ENCODE measurements at places on chromosomes 2 and 18. TPM values are rescaled to one million over a fixed set of nuclear protein-coding genes. Genes with fewer than 3 reads are reported as not detected.

GRCh38 chr2:98142106-98142791 is 55.3 kb downstream of the VWA3B start:
- no peak overlapping the region for H3K27ac ChIP-seq
- H3K4me3 ChIP-seq = no peak overlapping the region
- peaks cover 6% of the 10 kb centered on the region for H3K27me3 ChIP-seq
- H3K4me1 ChIP-seq = peaks cover under 1% of the 10 kb centered on the region
- no peak for DNase-seq

GRCh38 chr2:190501702-190502407 is 32.7 kb downstream of the NEMP2 start:
- no peak overlapping the region for H3K4me3 ChIP-seq
- H3K27me3 ChIP-seq = no peaks in the 10 kb centered on the region
- no peak for DNase-seq
- peaks cover 20% of the 10 kb centered on the region for H3K4me1 ChIP-seq
- peaks cover 27% of the 10 kb centered on the region for H3K36me3 ChIP-seq

DNA sequence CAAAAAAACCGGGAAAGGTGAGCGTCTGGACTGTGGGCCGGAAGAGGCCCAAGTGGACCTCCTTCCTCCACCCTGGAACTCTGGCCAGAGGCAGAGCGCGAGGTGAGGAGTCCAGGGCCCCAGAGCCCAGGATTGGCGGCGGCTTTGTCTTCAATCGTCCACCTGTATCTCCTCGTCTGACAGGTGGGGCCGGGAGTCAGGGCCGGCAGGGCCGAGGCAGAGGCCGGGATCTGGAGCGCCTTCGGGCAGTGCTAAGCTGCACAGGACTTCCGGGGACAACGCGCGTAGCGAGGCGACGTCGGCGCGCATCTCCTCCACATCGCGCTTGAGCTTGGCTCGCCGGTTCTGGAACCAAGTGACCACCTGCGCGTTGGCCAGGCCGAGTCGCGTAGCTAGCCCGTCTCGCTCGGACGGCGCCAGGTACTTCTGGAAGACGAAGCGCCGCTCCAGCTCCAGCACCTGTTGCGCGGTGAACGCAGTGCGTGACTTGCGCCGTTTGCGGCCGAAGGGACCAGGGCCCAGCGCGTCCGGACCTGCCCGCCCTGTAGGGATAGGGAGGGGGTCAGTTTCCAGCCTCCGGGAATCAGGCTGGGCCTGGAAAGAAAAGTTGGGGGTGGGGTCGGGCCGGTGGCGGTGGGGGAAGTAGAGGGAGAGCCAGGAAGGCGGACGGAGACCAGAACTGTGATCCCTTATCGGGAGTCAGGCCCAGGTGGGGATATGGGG is 1.5 kb downstream of the LBX2 start:
- peak overlapping the region; percentile 73 for H3K4me3 ChIP-seq
- H3K4me1 ChIP-seq = peaks cover 28% of the 10 kb centered on the region
- DNase-seq = no peak
- H3K27ac ChIP-seq = no peak overlapping the region
- H3K27me3 ChIP-seq = peaks cover 56% of the 10 kb centered on the region

DNA sequence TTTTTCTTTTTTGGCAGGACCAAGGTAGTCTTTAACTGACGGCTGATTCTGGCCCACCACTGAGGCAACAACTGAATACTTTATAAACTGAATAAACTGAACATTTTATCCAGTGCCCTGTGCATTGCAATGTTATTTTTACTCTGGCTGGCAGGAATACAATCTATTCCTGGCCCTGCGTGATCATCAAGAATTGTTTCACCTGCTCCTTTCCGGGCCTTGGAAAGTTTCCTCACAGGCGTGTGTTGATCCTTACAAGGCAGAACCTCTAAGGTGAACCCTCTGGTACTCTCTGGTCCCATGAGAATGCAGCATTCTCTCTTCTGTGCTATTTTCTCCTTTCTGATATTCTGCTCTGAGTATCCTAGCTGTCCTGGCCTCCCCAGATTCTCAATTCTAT is 113.7 kb upstream of the KLHL29 start:
- peaks cover 12% of the 10 kb centered on the region for H3K27me3 ChIP-seq
- H3K4me3 ChIP-seq = no peak overlapping the region
- H3K36me3 ChIP-seq = no peaks in the 10 kb centered on the region
- H3K27ac ChIP-seq = no peak overlapping the region
- no peaks in the 10 kb centered on the region for H3K4me1 ChIP-seq

DNA sequence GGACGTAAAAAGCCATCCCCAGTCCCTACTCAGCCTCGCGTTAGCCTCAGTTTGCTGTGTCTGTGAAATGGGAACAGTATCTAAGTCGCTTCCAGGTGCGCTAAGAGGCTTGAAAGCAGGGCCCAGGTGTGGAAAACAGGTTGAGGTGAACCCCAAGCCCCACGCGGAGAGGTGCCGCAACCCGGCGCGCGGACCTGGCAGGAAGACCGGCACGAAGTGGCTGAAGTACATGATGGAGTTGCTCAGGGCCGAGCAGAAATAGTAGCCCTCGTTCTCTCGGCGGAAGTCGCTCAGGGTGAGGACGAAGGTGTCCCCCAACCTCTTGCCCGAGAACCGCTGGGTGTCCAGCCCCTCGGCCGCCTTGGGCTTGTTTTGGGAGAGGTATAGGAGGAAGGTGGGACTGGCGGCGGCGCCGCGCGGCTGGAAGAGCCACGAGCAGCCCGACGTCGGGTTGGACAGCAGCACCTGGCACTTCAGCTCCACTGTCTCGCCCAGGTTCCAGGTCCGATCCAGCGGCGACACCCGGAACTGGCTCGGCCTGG is 508 bp downstream of the CD8A start:
- peak overlapping the region; percentile 100 for H3K27ac ChIP-seq
- peak overlapping the region; percentile 91 for H3K4me3 ChIP-seq

- no peaks in the 10 kb centered on the region for H3K27me3 ChIP-seq
- H3K36me3 ChIP-seq = no peaks in the 10 kb centered on the region
- no peaks in the 10 kb centered on the region for H3K4me1 ChIP-seq
- DNase-seq = no peak
These were observed 281.8 kb upstream of the TCF4 start for GRCh38 chr18:55869556-55870501.

DNA sequence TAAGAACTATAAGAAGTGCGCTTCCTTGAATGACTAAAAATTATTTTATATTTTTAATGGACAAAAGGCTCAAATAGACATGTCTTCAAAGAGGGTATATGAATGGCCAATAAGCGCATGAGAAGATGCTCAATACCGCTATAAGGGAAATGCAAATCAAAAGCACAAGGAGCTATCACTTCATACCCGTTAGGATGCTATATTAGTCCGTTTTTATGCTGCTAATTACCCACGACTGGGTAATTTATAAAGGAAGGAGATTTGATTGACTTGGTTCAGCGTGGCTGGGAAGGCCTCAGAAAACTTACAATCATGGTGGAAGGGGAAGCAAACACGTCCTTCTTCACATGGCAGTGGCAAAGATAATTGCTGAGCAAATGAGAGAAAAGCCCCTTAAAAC is 20.5 kb upstream of the PPP4R1 start:
- no peaks in the 10 kb centered on the region for H3K36me3 ChIP-seq
- peaks cover 3% of the 10 kb centered on the region for H3K27me3 ChIP-seq

GRCh38 chr2:136212426-136213378 is 94.8 kb upstream of the CXCR4 start:
- peaks cover 12% of the 10 kb centered on the region for H3K36me3 ChIP-seq
- H3K4me1 ChIP-seq = peaks cover 37% of the 10 kb centered on the region
- H3K4me3 ChIP-seq = no peak overlapping the region
- H3K27me3 ChIP-seq = no peaks in the 10 kb centered on the region
- DNase-seq = peak; percentile 19
- peak overlapping the region; percentile 49 for H3K27ac ChIP-seq

DNA sequence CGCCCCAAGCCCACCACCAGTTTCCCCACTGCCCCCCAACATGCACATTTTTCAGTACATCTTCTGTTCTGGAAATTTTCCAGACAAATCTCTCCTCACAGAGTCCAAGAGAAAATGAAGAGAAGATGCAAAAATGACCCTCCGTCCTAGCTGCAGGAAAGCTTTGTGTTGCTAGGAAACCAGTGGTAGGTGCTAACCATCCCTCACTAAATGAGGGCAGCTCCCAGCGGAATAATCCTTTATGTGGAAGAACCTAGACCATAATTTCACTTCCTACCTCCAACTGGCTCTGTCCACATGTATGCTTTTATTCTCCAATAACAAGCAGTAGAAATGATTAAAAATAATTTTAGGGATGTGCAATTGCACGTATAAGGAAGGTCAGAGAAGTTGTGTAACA is 311.9 kb upstream of the EPHA4 start:
- H3K4me1 ChIP-seq = no peaks in the 10 kb centered on the region
- H3K27ac ChIP-seq = no peak overlapping the region
- DNase-seq = no peak
- no peaks in the 10 kb centered on the region for H3K27me3 ChIP-seq
- H3K36me3 ChIP-seq = no peaks in the 10 kb centered on the region

DNA sequence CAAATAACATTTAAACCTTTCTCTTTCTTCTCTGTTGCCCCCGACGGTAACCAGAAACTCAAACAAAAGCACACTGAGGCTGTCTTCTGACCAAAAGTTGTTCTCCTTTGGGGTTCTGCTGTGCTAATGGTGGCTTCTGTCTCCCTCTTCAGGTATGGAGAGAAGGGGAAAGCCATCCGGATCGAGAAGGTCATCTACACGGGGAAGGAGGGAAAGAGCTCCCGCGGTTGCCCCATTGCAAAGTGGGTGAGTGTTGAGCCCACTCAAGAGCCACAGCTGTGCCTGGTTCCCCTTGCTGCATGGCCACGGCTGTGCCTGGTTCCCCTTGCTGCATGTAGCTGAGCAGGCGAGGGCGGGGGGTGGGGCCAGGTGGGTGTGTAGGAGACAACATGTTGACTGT is 67.4 kb downstream of the BOLA3 start:
- DNase-seq = no peak
- H3K27me3 ChIP-seq = no peaks in the 10 kb centered on the region
- peak overlapping the region; percentile 14 for H3K27ac ChIP-seq
- H3K4me3 ChIP-seq = no peak overlapping the region

DNA sequence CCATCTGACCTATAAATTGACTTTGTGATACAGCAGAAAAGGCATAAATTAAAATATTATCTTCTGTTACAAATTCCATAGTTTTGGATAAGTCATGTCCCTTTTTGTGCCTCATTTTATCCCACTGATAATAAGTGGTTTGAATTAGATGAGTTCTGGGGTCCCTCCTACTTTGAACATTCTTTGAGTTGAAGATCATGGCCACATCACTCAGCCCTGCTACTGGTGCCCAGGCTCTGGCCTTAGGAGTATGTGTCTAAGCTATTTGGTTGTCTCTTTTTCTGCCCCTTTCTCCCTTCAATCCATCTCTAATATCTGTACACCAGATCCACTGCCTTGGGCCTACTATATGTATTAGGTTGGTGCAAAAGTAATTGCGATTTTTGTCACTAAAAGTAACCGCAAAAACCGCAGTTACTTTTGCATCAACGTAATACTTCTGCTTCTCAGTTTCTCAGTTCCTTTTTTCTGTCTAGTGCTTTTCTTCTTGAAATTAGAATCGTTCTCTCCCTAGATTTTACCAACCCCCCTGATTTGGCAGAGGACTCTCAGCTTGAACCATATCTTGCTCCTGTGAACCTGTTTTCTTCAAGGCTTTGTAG is 362.5 kb upstream of the TNP1 start:
- H3K36me3 ChIP-seq = peaks cover 32% of the 10 kb centered on the region
- H3K4me1 ChIP-seq = peaks cover 49% of the 10 kb centered on the region
- peak overlapping the region; percentile 33 for H3K4me3 ChIP-seq
- H3K27ac ChIP-seq = peak overlapping the region; percentile 87

DES gene
- 0.26 TPM for total RNA-seq

IRS1 gene
- 4.4 TPM for total RNA-seq

CCDC150 gene
- 7.5 TPM for total RNA-seq

AGXT gene
- total RNA-seq = not detected

ERICH2 gene
- total RNA-seq = 0.40 TPM

TNFRSF11A gene
- total RNA-seq = 2.4 TPM

All from activated naive CD8-positive, alpha-beta T cell treated with anti-CD3 and anti-CD28 coated beads for 36 hours (primary cell).